ENCODE measurements at places on chromosomes 16 and 17.

DNA sequence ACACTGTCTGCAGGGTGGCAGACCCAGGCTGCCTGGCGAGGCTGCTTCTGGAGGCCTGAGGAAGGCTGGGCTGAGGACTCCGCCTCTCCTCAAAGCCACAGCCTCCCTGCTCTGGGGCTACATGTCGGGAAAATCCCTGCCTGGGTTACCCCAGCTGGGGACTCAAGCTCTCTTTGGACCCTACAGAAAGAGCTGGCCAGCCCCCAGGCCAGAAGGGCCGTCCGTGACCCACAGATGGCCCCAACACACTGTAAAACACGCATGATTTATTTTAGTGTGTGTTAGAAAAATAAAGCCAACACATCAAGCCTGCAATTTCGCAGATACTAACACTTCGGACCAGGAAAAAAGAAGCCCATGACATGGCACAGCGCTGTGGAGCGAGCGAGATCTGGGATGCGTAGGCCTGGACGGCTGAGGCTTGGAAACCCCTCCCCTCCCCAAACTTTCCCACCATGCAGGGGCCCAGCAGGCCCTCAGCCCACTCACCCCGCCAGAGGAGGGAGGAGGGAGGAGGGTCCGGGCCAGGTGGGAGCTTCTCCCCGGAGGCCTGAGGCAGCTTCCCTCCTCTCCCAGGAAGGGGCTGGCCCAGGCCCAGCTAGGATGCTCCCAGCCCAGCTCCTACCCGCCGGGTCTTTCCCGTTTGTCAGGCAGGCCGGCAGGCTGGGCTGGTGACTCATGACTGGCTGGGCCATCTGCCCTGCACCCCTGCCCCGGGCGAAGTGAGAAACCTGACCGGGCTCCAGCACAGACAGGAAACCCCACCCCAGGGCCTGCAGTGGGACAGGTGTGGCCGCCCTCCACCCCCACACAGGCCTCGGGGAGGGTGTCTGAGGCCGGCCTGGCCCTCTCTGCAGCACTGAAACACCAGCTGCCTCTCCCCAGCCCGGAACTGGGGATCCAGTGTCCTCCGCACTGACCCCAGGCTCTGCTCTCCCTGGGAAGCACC is 34.1 kb upstream of the SLC38A10 start:
- peak; percentile 88 for DNase-seq

DNA sequence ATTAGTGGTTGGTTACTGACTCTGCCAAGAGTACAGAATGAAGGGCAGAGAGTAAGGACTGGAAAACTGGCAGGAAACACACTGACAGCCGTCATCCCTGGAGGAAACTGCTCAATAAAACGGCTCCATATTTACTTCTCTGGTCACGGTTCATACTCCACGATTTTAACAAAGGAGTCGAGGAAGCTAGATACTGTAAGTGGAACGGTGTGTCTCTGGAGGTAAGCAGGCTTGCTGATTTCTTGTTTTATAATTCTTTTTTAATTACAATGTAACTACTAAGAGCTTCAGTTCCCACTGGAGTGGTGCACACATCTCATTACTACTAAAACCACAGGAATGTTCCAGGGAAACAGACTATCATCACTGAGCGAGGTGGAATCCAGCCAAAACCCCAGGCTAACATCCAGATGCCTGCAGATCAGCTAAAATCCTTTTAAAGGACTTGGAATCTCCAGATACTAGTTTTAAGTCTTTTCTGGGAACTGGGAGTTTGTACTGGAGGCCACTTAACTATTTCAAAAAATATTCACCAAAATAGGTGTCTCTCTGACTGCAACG is 17.8 kb downstream of the SERPINF1 start:
- DNase-seq: peak; percentile 76

- DNase-seq: no peak
Measured at GRCh38 chr17:14471052-14471451, 170.2 kb downstream of the HS3ST3B1 start.

DNA sequence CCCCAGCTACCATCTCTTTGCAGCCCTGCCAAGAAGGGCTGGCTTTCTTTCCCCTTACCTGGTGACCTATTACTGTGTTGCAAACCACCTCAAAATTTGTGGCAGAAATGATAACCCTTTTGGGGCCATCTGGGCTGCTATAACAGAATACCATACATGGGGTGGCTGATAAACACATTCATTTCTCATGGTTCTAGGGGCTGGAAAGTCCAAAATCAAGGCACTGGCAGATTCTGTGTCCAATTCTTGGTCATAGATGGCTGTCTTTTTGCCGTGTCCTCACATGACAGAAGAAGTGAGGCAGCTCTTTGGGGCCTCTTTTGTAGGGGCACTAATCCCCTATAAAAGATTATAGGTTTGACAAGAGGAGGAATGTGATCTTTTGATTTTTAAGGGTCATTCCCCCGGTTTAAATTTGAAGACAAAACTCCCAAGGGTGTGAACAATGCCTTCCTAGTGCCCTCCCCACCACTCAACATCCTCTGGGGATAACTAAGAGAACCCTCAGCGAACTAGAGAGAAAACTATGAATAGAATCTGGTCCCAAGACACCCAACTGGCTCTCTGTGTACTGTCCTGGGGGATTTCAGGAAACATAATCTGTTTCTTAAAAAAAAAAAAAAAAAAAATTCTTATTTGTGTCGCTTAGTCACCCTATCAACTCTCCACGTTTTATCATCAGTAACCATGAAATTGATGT is 1.7 kb upstream of the METTL22 start:
- no peak for DNase-seq

DNA sequence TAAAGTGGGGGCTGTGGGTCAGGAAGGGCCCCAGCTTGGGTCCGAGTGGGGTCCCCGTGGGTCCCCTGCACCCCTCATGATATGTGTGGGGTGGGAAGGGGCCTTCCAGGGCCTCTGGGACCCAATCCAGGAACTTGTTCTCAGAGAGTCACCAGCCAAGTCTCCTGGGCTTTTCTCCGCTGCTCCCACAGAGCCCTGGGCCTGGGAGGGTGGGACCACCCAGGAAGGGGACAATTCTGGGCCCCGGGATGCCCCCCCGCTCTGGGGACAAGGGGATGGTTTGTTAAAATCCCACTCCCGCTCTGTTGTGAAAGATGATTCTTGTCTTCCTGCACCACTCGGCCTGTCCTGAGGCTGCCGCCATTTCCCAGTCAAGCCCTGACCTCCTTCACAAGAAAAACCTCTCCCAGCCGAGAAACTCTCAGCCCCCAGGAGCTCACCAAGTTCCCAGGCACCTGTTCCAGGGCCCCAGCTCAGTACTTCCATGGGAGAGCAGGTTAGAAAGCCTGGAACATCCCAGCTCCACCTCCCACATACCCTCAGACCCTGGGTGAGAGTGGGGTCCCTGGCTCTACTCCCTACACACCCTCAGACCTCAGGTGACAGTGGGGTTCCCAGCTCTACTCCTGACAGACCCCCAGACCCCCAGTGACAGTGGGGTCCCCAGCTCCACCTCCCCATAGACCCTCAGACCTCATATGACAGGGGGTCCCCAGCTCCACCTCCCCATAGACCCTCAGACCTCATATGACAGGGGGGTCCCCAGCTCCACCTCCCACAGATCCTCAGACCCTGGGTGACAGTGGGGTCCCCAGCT is 75.1 kb downstream of the METRNL start:
- DNase-seq: no peak

GRCh38 chr16:29321585-29321984 is 84.9 kb downstream of the NPIPB11 start:
- DNase-seq: no peak

- DNase-seq: peak; percentile 72
Measured at GRCh38 chr17:29179232-29180033, 765 bp downstream of the MYO18A start.

- DNase-seq: peak; percentile 88
Measured at GRCh38 chr16:30896261-30896888, at the start of gene CTF1. Gene CTF1, plus strand, starts transcription at chr16:30896614. Its CDS starts 30 bp downstream, at chr16:30896644.

DNA sequence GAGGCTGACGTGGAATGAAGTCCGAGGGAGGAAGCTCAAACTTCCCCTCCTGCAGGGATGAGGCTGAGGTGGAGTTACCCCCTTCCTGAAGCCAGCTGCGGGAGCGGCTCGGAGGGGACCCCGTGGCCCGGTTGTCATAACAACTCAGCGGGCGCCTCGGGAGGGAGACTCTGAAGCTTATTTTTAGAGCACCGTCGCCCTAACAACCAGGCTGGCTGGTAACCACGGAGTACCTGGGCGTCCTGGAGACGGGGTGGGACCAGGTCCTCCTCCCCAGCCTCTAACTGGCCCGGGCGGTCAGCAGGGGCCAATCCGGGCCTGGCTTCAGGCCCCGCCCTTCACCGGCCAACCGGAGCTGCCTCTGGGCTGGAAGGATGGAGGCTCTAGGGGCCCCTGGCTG is 27.7 kb downstream of the NECAB2 start:
- peak; percentile 65 for DNase-seq

- DNase-seq: peak; percentile 60
Measured at GRCh38 chr17:38898812-38899348, 26.5 kb upstream of the LASP1NB start.

- peak; percentile 42 for DNase-seq
Measured at GRCh38 chr16:31253642-31254045, 6.1 kb upstream of the ITGAM start.

DNA sequence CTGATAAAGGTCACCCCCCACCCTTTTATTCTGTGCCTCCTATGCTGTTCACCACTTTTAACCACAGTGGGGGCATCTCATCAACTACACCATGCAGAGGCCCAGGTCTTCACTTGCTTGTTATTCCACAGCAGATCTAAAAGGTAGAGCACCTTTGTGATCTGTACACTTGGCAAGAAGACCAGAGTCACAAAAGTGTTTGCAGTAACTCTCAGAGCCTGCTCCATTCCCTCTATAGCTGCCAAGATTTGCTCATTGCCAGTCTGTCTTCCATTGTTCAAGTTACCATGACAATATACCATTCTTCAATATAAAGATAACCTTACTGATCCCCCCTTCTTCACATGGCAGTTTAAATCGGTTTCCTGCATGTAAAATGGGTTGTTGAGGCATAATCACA is 180.0 kb downstream of the TOX3 start:
- no peak for DNase-seq

- DNase-seq: peak; percentile 49
Measured at GRCh38 chr17:28381141-28381825, 9.8 kb downstream of the SARM1 start.

- DNase-seq: no peak
Measured at GRCh38 chr16:28569968-28570752, 16.4 kb downstream of the SGF29 start.

GRCh38 chr16:4261557-4262172 is 11.2 kb downstream of the TFAP4 start:
- peak; percentile 64 for DNase-seq

- DNase-seq: no peak
Measured at GRCh38 chr16:27786221-27786922, 236.4 kb downstream of the KATNIP start.

DNA sequence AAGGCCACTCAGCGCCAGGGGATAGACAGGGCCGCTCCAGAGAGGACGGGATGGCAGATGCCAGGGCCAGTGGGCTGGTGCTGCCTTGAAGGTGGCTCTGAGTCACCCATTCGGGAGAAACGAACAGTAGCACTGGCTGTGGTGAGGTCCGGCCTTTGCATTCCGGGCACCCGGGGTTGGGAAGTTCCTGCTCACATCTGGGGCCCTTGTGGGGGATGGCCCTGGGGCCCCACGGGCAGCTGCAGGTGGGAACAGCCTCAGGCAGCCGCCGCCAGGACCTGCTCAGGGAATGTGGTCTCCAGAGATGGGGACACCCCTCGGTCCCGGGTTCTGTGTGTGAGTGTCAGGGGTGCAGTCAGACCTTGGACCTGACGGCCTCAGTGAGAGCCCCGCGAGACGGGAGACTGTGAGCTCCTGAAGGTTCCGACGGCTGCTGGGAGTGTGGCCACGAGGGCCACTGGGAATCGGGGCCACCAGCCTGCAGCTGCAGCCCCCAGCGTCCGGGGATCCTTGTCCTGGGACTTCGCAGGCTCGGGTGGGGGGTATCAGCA is 1.4 kb downstream of the CBFA2T3 start:
- no peak for DNase-seq

- no peak for DNase-seq
Measured at GRCh38 chr17:72569148-72569946, 448.5 kb downstream of the SOX9 start.

GRCh38 chr17:53061446-53061845 is 761.3 kb upstream of the KIF2B start:
- no peak for DNase-seq

- DNase-seq: no peak
Measured at GRCh38 chr16:56874800-56875199, 9.8 kb downstream of the SLC12A3 start.

GRCh38 chr17:73934696-73935095 is 268.8 kb upstream of the RPL38 start:
- no peak for DNase-seq

GRCh38 chr17:74217888-74218287 is 4.5 kb downstream of the TTYH2 start:
- DNase-seq: no peak

DNA sequence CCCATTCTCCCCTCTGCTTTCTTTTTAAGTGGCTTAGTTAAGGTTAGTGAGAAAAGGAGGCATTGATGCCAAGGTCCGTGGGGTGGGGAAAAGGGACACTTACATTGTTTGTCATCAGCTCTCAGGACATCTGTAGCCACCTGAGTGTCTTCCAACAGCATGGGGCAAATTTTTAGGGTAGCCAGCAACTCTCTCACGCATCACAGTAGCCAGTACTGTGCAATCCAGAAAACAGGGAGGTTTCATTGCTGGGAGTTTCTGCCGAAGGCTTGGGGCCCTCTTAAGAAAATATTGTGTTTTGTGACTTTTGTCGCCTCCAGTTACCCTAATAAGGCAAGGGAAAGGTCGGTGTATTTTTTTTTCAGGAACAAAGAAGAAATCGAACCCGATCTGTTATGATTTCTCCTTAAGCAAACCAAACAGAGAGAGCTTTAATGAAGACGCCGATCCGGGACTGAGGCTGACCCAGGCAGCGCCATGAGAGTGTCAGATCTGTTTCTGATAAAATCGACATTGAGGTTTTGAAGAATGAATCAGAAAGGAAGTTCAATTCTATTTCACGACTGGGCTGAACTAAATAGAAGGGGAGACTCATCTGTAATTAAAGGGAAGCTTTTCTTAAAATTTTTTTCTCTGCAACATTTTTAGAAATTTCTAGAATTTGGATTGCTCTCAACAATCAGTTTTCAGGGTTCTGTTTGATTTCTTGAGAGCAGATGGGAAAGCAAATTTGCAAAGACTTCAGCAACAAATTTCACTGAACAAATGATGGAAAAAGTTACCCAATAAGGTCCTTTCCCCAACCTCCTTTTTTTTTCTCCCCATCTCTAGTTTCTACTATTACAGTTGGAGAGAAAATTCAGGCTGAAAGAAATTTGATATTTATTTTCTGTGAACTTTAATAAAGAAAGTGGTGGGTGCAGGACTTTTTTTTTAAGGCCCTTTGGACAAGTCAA is 144.7 kb upstream of the IRX3 start:
- no peak for DNase-seq
